Vagina (tissue), 2 donors: ENCODE measurements at places on chromosomes 11 and 22. TPM values are rescaled to one million over a fixed set of nuclear protein-coding genes. Genes with fewer than 3 reads are reported as not detected.

OR5J2 gene
- not detected for total RNA-seq

B3GAT1 gene
- 0.74 TPM for total RNA-seq

C11orf91 gene
- total RNA-seq, result not detected

CDC42BPG gene
- total RNA-seq, result 13.0 TPM

NLRP14 gene
- total RNA-seq, result not detected

MS4A12 gene
- total RNA-seq, result not detected

CCDC34 gene
- 4.7 TPM for total RNA-seq

CD248 gene
- total RNA-seq, result 45.2 TPM
